OCI-LY7 (cell line): ENCODE measurements at places on chromosomes 16 and 17. TPM values are rescaled to one million over a fixed set of nuclear protein-coding genes. Genes with fewer than 3 reads are reported as not detected.

The GINS2 gene
- 140 and 142 TPM in 2 replicates for total RNA-seq

The CHST6 gene
- total RNA-seq, result 0.13 TPM in 1 of 2 replicates, not detected in the other

The KRT33A gene
- not detected in 2 replicates for total RNA-seq

GRCh38 chr17:82157046-82158035 lies 55.3 kb downstream of the CCDC57 start:
- no peak for DNase-seq

GRCh38 chr17:4514206-4514605 lies 15.5 kb downstream of the SPNS2 start:
- no peak for DNase-seq

DNA sequence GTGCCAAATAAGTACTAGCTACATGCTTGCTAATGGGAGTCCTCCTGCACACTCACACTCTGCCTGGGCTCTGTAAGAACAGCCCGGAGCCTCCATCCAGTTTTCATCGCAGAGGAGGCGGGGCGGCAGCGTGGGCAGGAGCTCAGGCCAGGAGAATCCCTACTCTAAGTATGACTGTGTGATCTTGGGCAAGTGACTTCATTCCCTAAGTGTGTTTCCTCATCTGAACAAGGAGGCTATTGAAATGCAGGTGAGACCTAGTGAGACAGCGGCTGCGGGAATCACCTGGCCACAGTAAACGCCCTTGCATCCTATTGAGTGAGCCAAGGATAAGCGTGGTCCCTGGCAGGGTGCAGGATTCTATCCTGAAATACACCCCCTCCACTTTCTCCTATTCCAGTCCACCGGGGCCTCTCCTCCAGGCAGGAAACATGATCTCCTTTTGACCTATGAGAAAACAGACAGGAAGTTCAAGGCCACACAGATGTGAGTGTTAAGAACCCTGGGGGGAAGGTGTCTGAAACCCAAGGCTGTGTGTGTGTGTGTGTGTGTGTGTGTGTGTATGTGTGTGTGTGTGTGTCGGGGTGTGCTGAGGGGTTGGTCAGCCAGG lies 5.2 kb upstream of the RAI1 start:
- DNase-seq, result peak; percentile 86

DNA sequence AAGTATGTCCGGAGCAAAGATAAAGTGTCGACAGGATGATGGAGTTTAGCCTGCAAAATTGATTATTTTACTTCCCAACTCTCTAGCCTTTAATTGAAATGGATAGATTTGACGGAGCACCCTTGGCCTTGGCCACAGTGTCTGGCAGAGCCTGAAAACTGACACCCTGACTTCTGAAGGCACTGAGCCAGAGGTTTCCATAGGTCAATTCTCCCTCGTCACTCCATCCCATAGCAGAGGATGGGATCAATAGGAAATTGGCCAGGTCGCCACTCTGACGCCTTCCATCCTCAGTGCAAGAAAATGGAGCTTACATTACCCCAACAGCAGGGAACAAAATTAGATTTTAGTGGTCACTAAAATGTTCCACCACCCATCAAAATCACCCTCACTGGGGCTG lies 90.4 kb upstream of the CDH11 start:
- no peak for DNase-seq

DNA sequence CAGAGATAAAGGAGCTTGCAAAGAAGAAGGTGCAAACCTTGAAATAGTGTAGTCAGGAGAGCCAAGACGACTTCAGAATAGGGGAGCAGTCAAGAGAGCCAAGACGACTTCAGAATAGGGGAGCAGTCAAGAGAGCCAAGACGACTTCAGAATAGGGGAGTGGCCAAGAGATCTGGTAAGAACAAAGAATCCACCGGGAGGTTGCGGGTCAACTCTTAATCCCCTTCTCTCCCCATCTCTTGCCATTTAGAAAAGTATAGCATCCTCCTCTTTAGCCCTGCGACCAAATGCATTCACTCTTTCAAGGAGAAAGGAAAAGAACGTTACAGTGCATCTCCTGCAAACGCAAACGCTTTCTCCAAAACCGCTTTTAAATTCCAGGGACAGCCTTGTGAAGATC lies 713 bp downstream of the KNOP1 start:
- peak; percentile 11 for DNase-seq

DNA sequence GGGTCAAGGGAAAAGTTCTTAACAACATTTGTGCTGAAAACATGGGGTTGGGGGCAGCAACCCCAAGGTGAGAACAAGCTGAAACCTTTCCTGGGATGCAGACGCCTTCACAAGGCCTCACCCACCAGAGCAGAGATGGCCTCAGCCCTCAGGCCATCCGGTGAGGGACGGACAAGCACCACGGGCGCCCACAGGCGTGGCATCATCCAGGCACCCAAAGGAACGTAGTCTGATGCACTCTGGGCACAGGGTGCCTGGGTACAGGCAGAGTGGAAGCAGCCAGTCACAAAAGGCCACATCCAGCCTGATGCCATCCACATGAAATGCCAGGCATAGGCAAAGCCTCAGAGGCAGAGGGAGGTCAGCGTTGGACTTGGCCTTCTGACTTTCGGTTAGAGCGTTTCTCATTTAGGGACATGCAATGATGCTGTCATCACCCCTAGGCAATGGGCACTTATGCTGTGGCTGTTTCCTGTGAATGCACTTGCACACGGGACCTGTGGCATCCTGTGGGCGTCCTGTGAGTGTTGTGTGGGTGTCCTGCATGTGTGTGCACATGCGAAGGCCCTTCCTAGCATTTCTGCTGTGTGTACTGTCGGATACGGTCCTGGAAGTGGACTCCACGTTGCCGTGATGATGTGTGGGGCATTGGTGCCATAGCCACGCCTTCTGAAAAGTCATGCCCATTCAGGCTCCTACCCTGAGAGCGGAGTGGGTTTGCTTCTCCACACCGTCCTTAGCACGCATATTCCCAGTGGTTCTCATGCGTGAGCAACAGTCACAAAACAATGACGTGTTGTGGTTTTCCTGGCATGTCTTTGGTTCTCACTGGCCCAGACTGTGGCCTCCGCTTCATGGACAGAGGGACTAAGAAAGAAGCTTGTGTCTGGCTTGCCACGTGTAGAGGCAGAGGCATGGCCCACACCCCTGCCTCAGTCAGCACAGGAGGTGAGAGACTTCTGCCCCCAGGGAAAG lies 52.7 kb upstream of the ZNF469 start:
- DNase-seq, result no peak

DNA sequence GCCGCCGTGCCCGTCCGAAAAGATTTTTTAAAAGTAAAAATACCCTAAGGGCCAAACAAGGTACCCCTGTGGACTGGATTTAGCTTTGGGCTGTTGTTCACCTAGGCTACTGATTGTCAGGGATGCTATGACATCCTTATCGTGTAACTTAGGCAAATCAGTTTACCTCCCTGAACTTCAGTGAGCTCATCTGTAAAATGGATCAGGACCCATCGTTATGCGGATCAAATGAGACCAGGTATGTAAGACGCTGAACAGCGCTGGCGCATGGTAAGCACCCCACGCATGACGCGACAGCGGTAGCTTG lies 658 bp upstream of the ZNF771 start:
- DNase-seq, result no peak
